ENCODE measurements at places on chromosomes 11 and 22.
A peak's percentile ranks its signal among the peaks of the same experiment; 100 is the strongest.

GRCh38 chr22:33659448-33659847, 260.8 kb downstream of the LARGE1 start:
- peak; percentile 29 for DNase-seq

DNA sequence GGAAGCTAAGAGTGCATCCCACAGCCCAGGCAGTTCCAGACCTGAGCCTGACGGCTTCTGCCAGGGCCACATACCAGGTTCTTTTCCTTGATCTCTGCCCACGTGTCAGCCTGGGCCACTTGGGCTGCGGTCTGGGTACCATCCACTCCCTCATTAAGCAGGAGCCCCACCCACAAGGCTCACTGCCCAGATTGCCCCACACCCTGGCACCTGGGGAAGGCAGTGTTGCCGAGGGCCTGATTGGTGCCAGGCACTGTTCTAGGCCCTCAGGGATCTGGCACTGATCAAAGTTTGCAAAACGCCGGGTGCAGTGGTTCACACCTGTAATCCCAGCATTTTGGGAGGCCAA, 15.4 kb downstream of the GGA1 start:
- no peak for DNase-seq

- DNase-seq: no peak
Measured at GRCh38 chr11:1049431-1049891, 12.9 kb upstream of the MUC6 start.

GRCh38 chr11:95301474-95301873, 70.5 kb upstream of the SESN3 start:
- DNase-seq: no peak

- DNase-seq: no peak
Measured at GRCh38 chr22:47061226-47061625, 298.8 kb downstream of the TBC1D22A start.

DNA sequence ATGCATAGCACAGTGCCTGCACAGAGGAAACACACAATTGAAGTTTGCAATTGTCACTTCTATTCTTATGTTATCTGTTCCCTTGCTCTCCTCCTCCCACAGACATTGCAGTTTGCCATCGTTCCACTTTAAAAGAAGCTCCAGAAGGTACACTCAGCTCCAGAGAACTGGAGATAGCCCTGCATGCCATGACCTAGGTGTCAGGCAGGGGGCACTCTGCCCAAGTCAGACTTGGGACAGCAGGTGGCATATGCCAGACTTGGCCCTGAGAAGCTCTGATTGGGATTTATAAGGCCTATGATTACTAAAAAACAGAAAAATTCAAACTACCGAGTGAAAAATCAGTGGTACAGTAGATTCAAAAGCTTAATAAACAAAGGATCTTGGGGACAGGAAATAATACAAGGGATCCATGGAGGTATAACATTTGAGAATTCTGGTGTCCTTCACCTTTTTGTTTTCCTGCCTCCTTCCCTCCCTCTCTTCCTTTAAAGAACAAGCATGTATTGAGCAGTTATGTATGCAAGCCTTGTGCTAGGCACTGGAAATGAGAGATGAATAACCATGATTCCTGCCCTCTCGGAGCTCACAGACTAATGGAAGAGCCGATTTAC, 40.0 kb downstream of the TENM4 start:
- no peak for DNase-seq

GRCh38 chr11:85889676-85890579, 34.7 kb downstream of the CCDC83 start:
- DNase-seq: peak; percentile 74

GRCh38 chr11:117875382-117876058, 938 bp downstream of the FXYD6 start:
- no peak for DNase-seq

GRCh38 chr22:28882545-28882877, 861 bp upstream of the ZNRF3 start:
- peak; percentile 37 for DNase-seq

DNA sequence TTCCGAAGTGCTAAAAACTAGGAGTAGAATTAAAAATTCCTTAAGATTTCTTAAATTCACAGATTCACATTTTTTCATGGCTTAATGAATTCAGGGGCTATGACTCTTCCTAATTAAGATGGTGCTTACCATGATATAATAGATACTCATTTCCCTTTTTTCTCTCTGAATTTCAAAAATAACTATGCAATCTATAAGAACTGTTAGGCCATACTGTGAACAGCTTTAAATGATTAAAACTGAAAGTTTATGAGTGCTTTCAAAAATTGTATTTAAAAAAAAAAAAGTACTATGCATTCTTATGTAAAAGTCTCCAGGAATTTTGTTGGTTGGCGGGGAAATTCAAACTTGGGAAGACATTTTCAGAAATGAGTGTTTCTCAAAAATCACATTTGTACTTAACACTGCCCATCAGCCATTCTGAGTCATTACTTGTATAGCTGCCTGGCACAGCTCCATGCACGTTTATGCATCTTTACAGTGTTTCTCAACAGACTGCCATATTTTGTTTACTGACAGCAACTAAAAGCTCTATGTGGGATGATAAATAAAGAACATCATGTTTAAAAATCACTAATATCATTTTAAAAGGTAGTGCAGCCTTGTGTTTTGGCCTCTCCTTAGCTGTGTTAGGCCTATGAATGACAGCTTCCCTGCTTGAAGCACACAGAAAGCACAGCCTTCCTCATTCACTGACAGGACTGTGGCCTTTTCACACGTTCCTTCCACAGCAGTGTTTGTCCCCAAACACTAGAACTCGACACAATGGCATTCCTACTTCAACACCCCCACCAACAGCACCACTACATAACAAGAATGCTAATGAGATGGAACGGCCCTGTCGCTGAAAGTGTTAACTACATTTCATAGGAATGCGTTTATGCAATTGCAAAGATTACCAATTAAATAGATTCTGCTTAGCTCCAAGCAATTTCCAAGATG, 131.4 kb downstream of the DCDC1 start:
- DNase-seq: peak; percentile 54

DNA sequence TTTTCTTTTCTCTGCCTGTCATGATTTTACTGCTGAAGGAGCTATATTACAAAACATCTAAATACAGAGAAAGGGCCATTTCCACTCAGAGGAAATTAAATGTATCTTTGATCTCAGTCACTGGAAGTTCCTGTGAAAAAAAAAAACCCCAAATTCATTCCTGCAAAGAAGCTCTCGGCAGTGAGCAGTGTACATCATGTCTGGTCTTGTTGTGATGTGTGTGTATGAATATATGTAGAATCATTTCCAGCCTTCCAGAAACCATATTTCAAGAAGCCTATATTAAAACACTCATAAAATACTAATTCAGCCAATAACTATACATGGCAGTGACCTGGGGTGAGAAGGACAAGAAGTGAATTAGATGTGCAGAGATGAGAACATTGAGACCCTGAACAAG, 393.2 kb upstream of the TENM4 start:
- no peak for DNase-seq

GRCh38 chr11:134028368-134028920, 40.4 kb upstream of the JAM3 start:
- no peak for DNase-seq

GRCh38 chr22:45686004-45686403, 14.4 kb downstream of the ATXN10 start:
- DNase-seq: peak; percentile 36

- DNase-seq: no peak
Measured at GRCh38 chr11:43589601-43590250, 90.8 kb upstream of the HSD17B12 start.

DNA sequence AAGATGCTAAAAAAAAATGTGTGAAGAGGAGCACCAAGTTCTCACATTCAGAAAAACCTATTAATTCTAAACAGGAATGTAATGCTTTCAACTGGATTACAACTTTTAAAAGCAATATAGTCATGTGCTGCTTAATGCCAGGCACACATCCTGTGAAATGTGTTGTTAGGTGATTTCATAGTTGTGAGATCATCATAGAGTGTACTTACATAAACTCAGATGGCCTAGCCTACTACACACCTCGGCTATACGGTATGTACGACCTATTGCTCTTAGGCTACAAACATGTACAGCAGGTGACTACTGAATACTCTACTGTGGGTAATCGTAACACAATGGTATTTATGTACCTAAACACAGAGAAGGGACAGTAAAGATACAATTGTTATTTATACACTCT, 142.3 kb downstream of the RBFOX2 start:
- DNase-seq: no peak

DNA sequence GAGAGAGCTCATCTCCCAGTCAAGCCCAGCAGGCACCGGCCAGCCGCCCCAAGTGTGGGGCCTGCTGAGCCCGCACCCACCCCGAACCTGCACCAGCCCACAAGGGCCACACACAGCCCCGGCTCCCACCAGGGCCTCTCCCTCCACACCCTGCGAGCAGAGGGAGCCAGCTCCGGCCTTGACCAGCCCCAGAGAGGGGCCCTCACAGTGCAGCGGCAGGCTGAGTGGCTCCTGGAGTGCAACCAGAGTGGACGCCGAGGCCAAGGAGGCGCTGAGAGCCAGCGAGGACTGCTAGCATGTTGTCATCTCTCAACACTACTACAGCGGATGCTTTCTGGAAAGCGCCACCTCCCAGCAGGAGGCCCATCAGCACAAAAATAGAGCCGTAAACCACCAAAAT, 10.9 kb downstream of the DEFB108B start:
- no peak for DNase-seq

DNA sequence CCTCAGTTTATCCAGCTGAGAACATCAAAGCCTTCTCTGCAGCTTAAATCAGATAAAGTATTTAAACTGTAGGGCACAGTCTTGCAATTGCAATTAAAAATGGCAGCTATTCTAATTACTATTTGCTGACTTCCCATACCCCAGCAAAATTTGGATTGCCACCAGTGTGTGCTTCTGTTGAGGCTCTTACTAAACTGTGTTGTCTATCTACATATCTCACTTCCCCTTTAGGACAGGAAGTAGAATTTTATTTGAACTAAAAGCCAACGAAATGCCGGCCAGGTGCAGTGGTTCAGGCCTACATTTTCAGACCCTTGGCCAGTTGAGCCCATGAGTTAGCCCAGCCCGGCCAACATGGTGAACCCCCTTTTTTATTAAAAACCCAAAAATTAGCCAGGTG, 7.1 kb downstream of the SAA4 start:
- no peak for DNase-seq

- DNase-seq: no peak
Measured at GRCh38 chr22:46111645-46112306, 38.5 kb upstream of the PPARA start.
